ENCODE measurements at places on chromosomes 7 and 10.
A peak's percentile ranks its signal among the peaks of the same experiment; 100 is the strongest.

GRCh38 chr7:32476816-32477648, 13.1 kb downstream of the LSM5 start:
- DNase-seq = no peak

GRCh38 chr10:63554657-63555056, 33.5 kb downstream of the REEP3 start:
- peak; percentile 44 for DNase-seq

DNA sequence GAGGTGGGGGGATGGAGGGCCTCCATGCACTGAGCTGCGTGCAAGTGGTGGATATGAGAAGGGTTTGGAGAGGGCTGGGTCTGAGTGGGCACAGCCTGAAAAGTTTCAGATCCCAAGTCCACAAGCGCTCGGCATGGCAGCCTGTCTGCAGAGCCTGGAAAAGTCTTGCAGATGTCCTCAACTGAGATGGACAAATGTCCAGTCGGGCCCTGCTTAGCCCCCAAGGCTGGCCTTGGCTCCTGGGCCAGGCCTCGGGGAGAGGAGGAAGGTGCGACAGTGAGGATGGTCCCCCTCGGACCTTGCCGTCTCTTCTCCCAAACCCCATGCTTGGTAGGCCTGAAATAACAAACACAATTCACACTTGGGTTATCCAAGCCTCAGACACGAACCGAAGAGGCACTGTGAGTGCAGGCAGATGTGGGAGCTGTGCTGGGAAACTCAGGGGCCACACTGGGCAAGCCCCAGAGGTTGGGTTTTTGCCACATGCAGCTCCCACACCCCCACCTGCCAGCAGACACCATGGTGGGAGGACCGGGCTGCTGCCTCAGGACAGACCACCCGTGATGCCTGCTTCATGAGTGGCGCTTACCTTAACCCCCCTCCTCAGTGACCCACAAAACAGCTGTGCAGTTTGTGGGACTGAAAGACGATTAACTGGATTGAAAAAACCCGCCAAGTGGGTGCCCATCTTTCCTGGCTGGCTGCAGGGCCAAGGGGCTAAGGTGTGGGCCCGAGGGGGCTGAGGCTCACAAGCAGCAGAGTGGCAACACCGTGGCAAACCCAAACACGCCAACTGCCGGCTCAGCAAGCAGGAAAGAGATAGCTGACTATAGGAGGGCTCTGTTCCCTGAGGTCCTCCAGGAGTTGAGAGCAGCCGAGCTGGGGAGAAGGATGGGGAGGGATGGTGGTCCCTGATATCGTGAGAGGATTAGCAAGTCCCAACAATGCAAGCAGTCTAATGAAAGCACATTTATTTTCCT, 156.8 kb downstream of the RNF216 start:
- DNase-seq = no peak

DNA sequence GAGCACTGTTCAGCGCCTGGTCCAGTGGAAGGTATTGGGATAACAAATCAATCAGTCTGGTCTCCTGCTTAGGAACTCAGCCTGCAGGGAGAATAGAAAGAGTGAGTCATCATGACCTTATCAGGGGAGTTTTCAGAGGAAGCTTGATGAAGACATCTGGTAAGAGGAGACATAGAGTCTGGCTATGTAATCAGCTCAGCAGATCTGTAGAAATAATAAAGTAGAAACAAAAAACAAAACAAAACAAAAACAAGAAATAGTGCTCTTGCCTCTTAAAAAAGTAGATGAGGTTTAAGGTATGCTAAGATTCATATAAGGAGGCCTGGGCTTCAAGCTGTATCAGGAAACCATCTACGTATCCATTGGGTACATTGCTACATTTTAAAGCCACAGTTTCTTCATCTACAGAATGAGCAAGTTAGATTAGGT, 14.4 kb downstream of the TAS2R41 start:
- peak; percentile 10 for DNase-seq

DNA sequence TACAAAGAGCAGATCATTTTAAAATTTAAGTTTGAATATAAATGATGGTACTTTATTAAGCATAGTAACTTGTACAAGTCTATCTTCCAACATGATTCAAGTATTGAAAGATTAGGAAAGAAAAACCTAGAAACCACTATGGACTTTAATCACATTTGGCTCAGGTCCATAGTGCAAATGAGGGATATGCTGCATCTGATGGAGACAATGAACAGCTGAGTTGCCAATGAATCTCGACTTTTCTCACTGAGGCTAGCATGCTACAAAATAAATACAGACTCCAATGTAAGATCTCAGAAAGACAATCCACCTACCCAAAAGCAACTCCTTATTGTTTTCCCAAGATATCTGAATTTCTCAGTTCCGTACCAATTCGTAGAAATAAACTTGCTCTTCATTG, 89.8 kb downstream of the SEMA3A start:
- DNase-seq = no peak

GRCh38 chr10:132675031-132675740, 110.8 kb downstream of the NKX6-2 start:
- no peak for DNase-seq

DNA sequence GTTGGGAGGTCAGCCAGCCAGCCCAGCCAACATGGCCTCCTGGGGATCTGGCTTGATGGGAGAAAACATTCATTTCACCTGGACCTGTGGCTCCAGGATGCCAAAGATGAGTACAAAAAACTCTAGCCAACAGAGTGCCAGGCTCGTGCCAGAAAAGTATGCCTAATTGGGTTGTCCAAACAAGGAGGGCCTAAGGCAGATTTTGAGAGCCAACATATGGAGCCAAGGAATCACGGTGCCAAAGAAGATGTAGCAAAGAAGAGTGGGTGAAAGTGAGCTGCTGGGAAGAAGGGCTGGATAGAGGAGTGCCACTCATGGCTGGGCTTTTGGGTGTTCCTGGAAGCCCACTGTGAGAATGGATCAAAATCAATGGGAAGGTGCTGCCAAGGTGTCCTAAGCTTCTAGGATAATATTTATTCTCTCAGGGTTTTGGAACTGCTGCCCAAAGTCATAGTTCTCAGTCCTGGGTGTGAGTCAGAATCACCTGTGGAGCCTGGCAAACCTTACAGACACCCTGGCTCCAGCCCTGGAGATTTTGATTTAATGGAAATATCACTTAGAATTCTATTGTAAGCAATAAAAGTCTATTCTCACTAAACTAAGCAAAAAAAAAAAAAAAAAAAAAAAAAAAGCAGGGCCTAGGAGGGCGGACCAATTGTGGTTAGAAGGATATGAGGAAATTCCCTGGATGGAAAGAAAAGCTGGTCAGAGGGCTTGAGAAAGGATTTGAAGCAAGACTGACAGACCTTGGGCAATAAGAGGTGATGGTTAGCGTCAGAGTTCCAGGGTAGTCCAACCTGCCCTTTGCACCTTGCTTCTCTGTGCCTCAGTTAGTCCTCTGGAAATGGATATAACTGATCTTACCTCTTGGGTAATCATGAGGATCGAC, 182.2 kb upstream of the PRR15 start:
- no peak for DNase-seq

DNA sequence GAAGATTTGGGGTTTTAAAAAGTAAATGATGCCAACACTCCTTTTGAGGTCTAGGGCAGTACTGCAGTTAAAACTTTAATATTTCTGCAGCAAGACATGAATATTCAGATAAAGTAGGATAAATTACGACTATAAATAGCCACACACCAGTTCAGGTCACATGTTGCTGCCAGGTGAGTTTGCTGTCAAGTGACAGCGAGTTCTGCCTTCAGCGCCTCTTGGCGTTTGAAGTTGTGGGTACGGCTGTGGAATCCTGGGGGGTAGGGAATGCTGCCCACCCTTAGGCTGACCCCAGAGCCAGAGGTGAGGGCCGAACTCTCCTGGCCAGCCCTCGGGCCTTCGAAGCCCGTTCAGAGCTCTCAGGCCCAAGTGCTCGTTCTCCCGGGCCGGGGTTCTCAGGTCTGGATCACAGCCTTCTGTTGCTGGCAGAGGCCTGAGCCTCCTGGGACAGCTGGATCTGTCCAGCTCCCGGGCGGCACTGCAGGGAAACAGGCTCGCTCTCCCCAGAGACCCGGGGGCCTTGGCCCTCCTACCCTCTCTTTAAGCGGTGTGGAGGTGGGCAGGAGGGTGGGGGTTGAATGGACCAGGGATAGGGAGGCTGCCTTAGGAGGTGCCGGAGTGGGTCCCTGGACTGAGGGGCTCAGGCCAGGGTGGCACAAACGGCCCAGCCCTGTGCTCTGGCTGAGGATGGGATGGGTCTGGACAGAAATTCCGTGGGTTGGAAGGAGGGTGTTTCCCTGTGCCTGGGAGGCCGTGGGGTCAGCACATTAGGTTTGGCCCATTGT, 5.4 kb downstream of the BRI3 start:
- DNase-seq = no peak

DNA sequence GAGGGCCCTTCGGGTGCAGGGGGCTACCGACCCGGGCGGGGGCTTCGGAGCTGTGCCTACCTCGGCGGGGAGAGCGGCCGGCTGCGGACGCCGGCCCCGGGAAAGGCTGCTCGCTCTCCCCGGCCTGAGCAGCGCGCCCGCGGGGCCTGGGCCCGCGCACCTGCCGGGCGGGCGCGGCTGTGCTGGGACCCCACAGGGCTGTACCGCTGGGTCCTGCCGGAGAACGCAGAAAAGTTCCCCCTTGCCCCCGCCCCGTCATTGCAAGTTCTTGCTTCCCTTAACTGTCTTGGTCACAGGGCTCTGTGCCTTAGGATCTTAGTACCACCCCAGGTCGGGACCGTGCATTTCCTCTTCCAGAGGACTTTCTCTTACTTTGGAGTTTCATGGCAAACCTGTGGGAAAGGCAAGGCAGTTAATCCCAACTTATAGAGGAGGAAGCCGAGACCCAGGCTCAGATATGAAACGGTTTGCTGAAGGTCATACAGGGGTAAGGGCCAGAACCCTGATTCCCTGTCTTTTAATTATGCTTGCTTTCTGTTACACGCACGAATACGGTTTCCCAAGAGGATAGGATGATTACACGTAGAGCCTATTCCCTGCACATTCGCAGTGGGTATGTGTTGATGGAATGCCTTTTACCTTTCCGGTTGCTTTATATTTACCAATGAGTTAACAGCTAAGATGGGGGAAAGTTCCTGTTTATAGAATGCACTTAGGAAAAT, 652 bp downstream of the PCGF5 start:
- peak; percentile 33 for DNase-seq

GRCh38 chr7:17402628-17403278, 104.3 kb downstream of the AHR start:
- DNase-seq = peak; percentile 2

- DNase-seq = no peak
Observed at GRCh38 chr10:67077376-67077775, 151.5 kb downstream of the LRRTM3 start.

- DNase-seq = no peak
Observed at GRCh38 chr7:31794851-31795344, 107.9 kb downstream of the PPP1R17 start.

- no peak for DNase-seq
Observed at GRCh38 chr10:108072466-108072865, 908.0 kb upstream of the SORCS1 start.

DNA sequence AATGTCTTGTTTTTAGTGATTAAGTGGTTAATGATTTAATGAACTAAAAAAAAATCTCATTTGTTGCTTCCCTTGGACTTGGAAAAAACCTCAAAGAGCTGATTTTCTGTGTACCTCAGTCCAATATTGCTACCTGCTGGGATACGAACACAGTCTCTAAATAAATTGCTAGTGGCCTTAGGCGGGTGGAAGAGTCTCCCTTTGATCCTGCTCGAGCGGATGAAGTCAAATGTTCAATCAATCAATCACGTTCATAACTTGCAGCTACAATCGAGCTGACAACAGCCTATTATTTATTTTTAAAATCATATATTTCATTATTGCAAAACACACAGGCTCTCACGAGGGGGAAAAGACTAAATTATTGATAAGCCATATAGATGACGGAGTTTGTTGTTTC, 57.3 kb upstream of the HABP2 start:
- DNase-seq = no peak

DNA sequence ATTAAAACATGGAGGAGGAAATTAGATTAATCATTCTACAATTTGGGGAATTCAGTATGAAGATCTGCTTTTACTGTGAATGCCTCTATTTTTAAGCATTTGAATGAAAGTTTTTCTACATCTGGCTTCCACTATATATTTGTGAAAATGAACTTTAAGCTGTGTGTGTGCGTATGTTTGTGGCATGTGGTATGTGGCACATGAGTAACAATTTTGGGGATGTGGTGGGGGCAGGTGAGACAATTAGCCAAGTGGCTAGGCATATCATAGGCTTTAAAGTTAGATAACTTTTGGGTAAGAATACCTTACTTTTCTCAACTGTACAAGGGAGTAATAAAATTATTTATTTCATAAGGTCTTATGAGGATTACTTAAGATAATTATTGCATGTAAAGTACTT, 81.5 kb downstream of the ZNF22 start:
- no peak for DNase-seq

GRCh38 chr10:103640436-103641181, 147.1 kb downstream of the NEURL1 start:
- DNase-seq = no peak

GRCh38 chr7:139598642-139599041, 75.2 kb downstream of the CLEC2L start:
- DNase-seq = no peak

- no peak for DNase-seq
Observed at GRCh38 chr7:3722396-3722922, 421.4 kb downstream of the SDK1 start.

DNA sequence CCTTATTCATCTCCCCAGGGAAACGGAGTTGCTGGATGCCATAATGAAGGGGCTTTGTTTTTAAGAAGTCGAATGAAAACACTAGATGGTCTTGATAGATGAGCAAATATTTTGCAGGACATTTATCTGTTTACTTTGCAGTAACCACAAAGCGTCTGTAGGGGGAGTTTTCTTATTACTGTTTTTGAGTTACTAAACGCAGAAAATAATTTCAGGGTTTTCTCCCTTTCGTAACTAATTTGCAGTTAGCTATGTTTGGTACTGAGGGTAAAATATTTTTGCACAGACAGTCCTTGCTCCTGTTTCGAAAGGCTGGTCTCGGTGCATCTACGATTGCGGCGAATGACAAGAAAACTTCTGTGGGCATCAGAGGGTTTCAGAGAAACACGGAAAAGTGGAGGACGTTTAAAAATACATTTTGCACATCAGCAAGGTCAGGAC, 505.6 kb upstream of the MKI67 start:
- peak; percentile 2 for DNase-seq

- no peak for DNase-seq
Observed at GRCh38 chr10:131620314-131620713, 280.5 kb upstream of the PPP2R2D start.

DNA sequence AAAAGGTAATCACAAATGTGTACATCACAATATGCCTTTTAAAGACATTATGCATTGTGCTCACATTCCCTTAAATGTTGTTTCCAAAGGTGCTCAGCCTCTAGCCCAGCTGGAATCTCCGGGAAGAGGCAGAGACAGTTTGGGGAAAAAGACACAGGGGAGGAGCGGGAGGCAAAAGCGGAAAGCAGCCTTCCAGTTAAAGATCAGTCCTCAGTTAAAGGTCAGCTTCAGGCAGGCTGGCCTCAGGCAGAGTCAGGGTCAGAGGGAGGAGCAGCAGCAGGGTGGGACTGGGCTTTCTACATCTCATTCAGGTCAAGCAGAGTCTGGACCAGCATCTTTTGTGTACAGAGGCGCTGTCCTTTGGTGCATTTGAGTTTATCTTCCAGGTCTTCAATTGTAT, 18.6 kb downstream of the ST7 start:
- DNase-seq = no peak

- no peak for DNase-seq
Observed at GRCh38 chr7:66778201-66778600, 37.7 kb downstream of the RABGEF1 start.

Data from CD4-positive, alpha-beta T cell treated with Interleukin-17A for 1 hour (primary cell).